ENCODE measurements at places on chromosomes 11 and 22.

DNA sequence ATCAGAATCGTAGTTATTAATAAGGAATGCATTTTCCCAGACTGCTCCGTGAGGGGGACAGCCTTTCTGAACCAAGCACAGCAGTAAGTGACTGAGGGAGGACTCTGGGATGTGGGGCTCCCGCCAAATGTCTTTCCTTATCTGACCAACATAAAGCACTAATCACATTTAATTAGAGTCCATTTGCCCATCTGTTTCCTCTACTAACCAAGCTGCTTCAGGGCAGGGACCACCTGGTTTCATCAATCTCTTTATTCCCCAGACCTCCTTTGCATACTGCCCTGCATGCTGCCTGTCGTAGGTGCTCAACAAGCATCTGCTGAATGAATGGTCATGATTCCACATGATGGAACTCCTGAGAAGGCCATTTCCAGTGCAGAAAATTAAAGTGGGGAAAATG, 29.4 kb downstream of the SMCO4 start:
- no peak for DNase-seq

DNA sequence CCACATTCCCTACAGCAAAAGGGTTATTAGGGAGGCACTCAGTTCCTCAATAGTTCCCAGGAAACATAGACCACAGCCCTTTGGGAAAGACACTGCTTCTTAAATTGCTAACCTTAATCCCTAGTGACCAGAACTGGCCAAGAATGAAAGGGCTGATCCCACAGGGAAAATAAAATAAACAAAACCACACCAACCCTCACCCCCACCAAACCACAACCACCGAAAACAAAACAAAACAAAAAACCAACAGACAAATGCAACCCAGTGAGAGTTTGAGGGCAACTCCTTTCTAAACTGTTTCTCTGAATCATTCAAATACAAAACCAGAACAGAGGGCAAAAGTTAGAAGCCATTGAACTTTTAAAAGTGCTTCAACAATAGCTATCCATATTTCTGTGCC, 57.2 kb downstream of the NAV2 start:
- DNase-seq, result peak; percentile 41

DNA sequence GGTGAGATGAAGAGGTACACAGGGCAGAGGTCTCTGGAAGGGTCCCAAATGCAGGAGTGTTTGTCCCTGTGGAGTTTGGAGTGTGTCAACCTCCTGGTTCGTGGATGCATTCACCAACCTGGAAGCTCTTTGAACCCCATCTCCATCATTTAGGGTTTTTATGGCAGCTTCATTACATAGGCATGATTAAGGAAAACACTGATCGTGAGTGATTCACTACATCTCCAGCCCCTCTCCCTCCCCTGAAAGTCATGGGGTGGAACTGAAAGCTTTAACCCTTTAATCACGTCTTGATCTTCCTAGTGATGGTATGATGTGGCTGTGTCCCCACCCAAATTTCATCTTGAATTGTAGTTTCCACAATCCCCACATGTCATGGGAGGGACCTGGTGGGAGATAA, 19.8 kb upstream of the INCENP start:
- DNase-seq, result no peak

- DNase-seq, result no peak
Measured at GRCh38 chr11:120871924-120872323, 152.0 kb upstream of the TBCEL start.

DNA sequence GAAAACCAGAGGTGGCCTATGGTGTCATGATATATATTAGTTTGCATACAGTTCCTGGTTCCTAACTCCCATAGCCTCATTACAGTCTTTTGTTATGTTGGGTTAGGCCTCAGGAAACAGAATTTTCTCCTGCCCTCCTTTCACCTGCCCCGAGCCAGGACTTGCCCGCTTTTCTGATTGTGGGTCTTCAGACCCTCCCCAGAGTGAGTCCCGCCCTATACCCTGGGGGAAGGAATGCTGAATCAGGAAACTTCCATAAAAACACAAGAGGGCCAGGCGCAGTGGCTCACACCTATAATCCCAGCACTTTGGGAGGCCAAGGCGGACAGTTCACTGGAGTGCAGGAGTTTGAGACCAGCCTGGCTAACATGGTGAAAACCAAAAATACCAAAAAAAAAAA, 70.9 kb downstream of the SLC35F2 start:
- DNase-seq, result no peak

- DNase-seq, result no peak
Measured at GRCh38 chr11:111298413-111299100, at the start of gene POU2AF3. Gene POU2AF3 (plus strand): TSS chr11:111298546. CDS start chr11:111298582, 36 bp downstream.

- peak; percentile 48 for DNase-seq
Measured at GRCh38 chr22:35154937-35155387, 89.0 kb downstream of the ISX start.

- no peak for DNase-seq
Measured at GRCh38 chr22:49021926-49022815, 805.5 kb downstream of the BRD1 start.

DNA sequence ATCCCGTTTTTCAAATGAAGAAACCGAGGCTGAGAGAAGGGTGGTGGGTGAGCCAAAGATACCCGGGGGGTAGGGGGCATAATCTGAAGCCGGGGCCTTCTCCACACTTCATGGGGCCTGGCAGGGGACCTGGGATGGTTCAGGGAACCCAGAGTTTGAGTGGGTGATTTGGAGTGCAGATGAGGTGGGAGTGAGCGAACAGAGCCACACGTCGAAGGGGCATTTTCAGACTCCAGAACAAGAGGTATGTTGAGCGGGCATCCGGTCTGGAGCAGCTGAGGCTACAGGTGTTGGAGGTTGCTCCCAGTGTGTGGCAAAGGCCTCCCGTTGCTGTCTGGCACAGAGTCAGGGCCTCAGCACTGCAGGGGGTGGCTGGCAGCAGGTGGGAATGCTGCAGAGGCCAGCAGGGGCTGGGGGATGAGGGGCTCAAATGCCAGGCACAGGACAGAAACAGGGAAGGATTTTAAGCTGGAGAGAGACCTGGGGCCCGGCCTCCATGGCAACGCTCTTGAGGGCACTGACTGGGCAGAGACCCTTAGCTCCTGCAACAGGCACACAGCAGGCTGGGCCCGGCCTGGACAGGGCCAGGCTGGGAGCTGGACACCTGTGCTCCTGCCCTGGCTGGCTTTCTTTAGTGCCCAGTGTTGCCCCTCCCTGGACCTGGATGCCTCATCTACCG, 46.2 kb downstream of the WNT11 start:
- no peak for DNase-seq

Measured in fibroblast of upper back skin (primary cell).